Activated CD4-positive, CD25-positive, alpha-beta regulatory T cell treated with anti-CD3 and anti-CD28 coated beads, Interleukin-2, amount 50 U/mL, for 24 hours (primary cell): ENCODE measurements at places on chromosomes 1 and 21.

- ATAC-seq = peak; percentile 69
Observed at GRCh38 chr1:221994274-221994698, 252.4 kb upstream of the DUSP10 start.

DNA sequence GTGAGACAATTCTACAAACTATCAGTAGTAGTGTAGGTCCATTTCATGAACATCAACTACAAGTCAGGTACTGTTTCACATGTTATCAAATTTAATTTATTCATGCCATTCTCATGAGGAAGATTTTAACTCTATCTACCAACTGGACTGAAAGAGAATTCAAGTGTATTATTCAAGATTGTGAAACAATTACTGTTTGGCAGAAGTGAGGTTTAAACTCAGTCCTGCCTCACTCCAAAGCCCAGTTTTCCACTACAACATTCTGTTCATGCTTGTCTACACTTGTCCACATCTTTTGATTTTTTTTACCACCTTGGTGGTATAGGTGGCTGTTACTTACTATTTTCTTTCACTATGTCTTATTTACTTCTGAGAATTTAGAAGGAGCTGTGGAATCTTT lies 272.9 kb downstream of the TGFB2 start:
- ATAC-seq = no peak

DNA sequence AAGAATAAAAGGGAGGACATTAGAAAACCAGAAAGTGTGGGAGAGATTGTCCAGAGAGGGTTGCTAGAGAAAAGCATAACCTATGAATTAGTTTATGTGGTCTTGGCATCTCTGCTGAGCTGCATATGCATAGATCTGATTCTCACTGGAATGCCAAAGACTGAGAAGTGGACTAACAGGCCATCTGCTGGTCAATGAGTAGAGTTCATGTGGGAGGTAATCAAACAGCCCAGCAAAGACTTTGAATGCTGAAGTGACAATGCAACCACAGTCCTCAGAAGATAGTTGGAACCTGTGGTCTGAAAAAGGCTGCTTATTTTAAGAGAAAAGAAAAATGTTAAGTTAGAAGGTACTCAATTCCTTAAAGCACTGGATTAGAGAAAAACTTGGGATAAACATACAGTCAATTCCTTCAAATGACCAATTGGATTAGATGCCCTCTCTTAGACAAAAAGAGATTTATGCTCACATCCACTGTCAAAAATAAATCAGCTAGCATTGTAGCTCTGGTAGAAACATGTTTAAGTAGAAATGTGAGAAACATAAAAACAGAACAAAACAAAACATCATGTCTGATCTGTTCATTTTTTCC lies 382.8 kb downstream of the AMY1C start:
- ATAC-seq = no peak

DNA sequence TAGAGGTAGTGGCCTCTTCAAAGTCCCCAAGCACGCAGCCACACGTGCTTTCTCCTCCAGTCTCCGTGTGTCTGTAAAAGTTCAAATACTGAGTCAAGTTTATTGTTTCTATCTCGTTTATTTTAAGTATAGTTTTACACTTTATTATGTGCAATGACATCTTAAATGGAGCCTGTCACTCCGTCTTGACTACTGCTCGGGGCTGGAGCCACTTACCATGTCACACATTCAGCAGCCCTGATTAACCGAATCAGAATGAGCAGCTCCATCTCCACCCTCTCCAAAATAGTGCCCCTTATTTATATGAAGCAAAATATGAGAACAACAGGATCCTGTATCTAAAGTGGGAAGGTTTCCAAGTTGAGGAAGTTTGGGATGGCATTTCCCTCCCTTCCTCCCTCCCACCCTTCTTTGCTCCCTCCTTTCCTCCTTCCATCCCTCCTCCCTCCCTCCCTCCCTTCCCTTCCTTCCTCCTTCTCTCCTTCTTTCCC lies 201.0 kb downstream of the PBX1 start:
- no peak for ATAC-seq

- ATAC-seq = no peak
Observed at GRCh38 chr1:208298593-208299269, 54.5 kb upstream of the PLXNA2 start.
